ENCODE measurements at places on chromosomes 11 and 22.

DNA sequence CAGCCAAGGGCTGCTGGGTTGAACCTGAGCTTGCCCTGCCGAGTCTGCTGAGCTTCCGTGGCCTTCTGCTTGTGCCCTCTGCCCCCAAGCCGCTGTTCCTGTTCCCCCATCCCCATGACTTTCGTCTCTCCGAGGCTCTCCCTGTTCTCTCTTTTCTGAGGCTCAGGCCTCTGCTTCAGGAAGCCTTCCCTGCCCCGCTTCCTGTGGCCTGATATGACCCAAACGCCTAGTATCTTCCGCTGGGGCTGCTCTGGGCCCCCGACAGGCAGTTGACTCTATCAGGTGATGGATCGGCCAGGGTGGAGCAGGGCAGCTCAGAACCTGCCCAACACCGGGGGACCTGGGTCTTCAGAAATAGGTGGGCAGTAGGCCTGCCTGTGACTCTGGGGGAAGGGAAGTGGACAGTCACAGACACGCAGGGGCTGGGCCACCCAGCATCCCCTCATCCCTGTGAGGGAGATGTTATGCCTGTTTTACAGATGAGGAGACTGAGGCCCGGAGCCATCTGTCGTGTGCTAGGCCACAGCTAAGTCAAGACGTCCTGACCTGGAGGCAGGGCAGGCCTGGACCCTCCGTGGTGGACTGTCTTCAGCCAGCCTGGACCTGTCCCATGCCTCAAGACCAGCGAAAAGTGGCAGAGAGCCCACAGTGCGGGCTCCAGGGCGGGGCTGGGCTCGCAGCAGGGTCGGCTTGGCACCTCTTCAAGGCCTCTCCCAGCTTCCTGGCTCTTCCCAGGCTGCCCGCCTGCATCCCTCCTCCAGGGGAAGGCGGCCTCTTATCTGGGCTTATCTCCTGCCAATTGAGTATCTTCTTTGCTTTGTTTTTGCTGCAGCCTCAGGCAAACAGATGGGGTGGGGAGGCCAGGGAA is 16.2 kb downstream of the BAD start:
- no peak for DNase-seq

- DNase-seq = no peak
These were observed 74.0 kb upstream of the WNT11 start for GRCh38 chr11:76280151-76280881.

- no peak for DNase-seq
These were observed 12.5 kb downstream of the MGAT3 start for GRCh38 chr22:39469326-39469680.

DNA sequence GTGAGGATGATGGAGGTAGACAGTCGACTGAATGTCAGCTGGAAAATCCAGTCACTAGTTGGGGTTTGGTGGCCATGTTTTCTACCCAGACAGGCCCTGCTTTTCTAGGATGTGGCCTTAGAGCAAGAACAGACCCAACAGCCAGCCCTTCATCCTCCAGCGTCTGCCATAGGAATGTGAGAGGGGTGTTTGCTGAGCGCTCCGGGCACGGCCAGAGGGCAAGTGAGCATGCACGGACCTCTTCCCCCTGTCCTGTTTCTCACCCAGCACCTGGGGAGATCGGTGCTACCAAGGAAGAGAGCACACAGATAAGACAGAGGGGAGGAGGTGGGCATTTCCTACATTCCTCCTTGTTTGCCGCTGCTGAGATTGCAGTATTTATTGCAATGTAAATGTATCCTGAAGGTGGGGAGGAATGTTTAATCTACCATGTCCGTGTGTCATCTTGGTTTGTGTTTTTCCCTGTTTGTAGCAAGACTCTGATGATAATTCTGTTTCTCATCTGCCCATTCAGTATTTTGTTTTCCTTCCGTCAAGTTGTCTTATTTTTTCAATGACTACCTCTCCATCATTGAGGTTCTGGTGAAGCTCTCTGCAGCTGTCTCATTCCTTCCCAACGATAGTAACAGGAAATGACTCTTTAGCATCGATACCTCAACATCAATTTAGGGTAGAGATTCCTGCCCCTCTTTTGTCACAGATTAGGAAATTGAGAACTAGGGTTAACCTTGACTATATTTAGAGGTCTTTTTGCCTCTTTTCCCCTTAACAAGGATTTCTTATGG is 4.9 kb upstream of the ATF4 start:
- no peak for DNase-seq

DNA sequence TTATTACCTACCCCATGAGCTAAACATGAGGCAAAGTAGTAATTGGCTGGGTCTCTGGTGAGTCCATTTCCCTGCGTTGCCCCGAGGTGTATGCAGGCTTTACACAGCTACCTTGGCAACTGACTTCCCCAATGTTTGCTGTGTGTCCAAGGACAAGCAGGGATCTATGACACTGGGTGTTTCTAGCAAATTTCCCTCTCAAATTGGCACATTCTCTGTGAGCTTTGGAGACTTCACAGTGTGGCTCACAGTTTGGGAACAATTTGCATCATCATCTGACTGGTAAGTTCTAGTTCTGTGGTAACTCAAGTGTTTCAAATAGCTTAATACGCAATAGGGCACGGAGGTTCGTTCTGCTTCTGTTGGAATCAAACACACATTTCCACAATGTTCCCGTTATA is 12.5 kb downstream of the NNMT start:
- no peak for DNase-seq

GRCh38 chr22:23065495-23066122 is 4.7 kb upstream of the GNAZ start:
- DNase-seq = no peak

DNA sequence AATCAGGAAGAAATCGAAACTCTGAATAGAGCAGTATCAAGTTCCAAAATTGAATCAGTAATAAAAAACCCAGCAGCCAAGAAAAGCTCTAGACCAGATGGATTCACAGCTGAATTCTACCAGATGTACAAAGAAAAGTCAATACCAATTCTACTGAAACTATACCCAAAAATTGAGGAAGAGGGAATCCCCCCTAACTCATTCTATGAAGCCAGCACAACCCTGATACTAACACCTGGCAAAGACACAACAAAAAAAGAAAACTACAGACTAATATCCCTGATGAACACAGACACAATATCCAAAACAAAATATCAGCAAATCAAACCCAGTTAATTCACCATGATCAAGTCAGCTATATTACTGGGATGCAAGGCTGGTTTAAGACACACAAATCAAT is 97.7 kb downstream of the ZC3H12C start:
- DNase-seq = no peak

Measured in stimulated activated CD8-positive, alpha-beta memory T cell treated with anti-CD3 and anti-CD28 coated beads, Interleukin-4, amount 100 ng/mL, for 4 hours (primary cell).